ENCODE measurements at places on chromosomes 5 and 9.

DNA sequence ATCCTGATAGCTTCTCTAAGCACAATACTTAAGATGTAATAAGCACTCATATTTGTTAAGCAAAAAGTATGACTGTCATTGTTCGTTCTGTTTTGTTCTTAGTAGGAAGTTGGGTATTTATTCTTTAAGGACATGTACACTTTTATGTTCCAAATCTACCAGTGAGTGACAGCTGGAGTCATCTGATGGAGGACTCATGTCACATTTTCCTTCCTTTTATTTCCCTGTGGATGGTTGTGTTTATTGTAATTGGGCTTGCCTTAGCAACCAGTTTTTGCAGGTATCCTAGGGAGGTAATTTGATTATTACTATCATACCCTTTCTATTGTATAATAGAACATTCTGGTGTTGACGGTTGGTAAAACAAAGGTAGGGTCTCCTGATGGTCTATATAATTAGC is 145.7 kb downstream of the ZSWIM6 start:
- DNase-seq, result no peak

- no peak for DNase-seq
Measured at GRCh38 chr5:104241046-104241445, 678.5 kb upstream of the NUDT12 start.

GRCh38 chr5:174335682-174336364 is 290.3 kb downstream of the NSG2 start:
- no peak for DNase-seq

DNA sequence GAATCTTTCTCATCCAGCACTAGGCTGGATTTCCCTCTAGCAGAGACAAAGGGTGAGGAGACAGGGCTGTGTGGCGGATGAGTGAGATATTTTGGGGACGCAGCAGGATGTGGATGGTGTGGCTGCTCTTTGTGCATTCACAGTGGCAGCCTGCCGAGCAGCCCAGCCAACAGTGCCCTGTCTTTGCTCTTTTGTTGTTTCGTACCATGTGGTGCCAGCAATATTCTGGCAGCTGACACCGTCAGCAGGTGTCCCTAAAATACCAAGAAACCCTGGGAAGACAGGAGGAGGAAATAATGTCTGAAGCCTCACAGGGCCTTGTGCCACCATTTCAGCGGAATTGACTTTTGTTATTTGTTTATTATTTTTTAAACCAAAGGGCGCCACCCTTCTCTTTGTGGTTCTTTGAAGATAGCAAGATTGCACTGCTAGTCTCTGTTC is 141.4 kb downstream of the CCDC192 start:
- no peak for DNase-seq

GRCh38 chr5:45225571-45226031 is 416.9 kb downstream of the MRPS30 start:
- no peak for DNase-seq

- DNase-seq, result no peak
Measured at GRCh38 chr5:176658817-176659511, 11.7 kb downstream of the TSPAN17 start.

- DNase-seq, result no peak
Measured at GRCh38 chr5:137273511-137273910, 225.6 kb downstream of the SPOCK1 start.

GRCh38 chr5:89125372-89125771 is 242.4 kb upstream of the MEF2C start:
- no peak for DNase-seq

- no peak for DNase-seq
Measured at GRCh38 chr9:34190996-34191892, 12.4 kb downstream of the UBAP1 start.

DNA sequence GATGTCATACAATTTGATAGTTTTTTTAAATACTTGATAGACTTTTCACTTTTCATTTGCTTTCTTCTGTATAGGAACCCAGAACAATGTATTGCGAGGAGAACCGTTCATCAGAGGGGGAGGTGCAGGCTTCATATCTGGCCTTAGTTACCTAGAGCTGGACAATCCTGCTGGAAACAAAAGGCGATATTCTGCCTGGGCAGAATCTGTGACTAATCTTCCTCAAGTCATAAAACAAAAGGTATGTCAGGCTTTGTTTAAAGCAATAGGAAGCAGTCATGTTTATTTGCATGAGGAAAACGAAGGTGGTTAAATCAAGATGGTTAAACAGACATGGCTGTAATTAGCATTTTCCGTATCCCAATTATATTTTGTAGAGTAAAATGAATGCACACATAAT is 46.0 kb downstream of the C7 start:
- no peak for DNase-seq

DNA sequence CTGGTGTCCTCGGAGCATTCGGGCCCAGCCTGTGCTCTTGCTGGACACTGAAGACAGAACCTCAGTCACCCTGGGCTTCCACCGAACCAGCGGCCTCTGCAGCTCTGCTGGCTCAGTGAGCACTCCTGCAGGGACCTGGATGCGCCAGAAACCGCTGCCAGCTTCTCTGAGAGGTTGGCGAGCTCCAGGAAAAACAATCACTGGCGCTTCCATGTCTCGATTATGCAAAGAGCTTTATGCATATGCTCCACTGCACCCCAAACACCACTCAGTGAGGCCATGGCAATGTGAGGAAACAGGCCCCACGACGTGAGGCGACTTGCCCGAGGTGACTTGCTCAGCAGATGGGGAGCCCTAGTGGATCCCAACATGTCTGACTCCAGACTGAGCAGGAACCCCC is 11.0 kb downstream of the PRDM12 start:
- no peak for DNase-seq

GRCh38 chr5:146059460-146060220 is 45.7 kb downstream of the PLAC8L1 start:
- no peak for DNase-seq

GRCh38 chr9:129497005-129497812 is 123.7 kb downstream of the C9orf50 start:
- peak; percentile 74 for DNase-seq

- DNase-seq, result peak; percentile 40
Measured at GRCh38 chr9:94139672-94140417, 55.6 kb downstream of the PTPDC1 start.

DNA sequence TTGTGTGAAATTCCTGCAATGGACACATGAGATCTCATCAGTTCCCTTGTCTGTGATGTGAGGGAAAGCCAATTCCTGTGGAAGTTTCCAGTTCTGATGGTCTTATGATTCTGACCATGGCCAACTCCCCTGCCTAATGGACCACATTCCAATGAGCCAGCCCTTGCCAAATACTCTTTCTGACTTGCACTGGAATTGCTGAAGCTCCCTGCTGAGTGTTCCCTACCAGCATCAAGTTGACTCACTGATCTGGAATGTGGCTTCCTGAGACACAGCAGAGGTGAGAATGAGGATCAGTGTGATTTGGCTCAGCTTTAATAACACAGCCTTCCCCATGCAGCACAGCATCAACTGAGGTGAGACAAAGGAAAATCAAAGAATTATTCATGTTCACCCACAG is 427.8 kb downstream of the KDM4C start:
- DNase-seq, result no peak

DNA sequence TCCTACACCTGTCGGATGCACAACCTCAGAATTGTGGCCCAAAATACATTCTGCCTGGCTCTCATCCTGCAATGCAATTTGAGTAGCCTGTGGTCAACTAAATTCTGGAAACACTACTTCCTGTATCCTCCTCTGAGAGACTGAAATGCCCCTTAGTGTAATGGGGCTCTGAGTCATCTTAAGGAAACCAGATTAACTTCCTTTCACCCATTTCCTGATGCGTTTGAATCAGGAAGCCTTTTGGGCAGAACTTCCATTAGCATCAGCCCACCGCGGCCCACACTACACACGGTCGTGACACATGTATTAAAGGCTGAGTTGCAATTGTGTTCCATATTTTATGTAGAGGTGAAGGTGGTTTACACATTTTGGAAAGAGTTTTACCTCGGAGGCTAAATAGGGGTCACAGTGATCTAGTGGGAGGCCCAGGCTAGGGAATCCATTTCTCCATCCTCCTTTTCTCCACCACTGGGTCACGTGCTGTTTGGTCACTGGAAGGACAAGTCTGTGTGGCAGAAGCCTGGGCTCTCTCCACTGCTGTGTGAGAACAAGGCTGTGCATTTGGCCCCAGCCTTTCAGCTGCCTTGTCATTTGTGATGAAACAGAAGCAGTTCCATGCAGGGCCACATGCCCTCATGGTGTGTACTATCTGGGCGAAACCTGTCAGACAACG is 55.9 kb downstream of the DAP start:
- DNase-seq, result no peak

GRCh38 chr9:12708562-12709298 is 15.5 kb downstream of the TYRP1 start:
- DNase-seq, result no peak

GRCh38 chr9:12648925-12649324 is 44.3 kb upstream of the TYRP1 start:
- DNase-seq, result no peak

DNA sequence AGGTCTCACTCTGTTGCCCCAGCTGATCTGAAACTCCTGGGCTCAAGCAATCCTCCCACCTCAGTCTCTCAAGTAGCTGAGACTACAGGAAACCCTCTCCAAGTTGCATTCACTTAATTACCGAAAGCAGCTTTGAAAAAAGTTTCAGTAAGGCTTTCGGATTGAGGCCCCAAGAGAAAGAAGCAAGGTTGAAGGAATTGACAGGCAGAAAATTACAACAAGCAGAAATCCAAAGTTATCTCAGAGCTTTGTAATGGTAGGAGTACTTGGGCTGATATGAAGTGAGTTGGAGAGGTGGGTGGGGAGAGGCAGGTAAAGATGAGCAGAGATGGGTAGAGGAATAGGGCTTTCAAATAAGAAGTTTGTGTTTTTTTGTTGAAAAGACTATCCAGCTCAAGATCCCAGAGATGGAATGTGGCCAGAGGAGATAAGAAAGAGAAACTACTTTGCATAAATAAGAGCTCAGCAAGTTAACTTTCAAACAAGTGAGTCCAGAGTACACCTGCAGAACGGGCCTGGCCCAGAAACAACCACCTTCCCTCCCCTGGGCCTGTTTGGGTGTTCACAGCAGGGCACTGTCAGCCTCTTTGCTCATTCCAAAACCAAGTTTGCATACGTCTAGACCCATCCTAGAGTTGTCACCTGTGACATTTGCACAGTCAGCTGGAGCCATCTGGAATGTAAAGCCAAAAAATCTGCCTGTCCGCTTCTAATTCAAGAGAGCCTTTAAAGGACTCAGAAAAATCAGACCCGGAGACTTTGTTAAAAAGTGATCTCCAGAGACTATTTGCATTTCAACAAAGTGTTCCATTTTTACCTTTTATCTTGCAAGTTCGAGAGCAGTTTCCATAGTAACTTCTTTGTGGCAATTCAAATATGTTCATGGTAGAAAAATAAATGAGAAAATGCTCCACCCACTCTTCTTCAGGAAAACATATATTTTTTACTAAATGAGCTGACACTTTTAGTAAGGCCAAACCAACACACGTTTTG is 2.2 kb upstream of the CLINT1 start:
- DNase-seq, result no peak

GRCh38 chr5:103263054-103263453 is 4.5 kb downstream of the MACIR start:
- no peak for DNase-seq

DNA sequence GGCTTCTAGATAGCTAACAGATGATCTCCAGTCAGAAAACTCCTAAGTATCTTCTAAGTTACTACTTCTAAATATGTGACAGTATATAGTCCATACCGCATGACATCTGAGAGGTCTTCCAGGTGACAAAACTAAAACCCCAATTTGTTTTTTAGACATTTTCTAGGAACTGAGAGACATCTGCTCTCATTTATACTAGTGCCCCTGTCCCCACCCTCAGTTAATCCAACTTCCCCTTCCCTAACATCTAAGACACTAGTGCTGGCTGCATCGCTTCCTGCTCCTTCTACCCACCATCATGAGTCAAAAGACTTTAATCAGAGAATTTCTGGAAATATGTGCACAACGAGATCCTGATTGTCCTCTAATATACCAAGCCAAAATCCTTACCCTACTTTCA is 37.9 kb downstream of the FBXW11 start:
- DNase-seq, result no peak
